ENCODE measurements at places on chromosomes 11 and 22.

DNA sequence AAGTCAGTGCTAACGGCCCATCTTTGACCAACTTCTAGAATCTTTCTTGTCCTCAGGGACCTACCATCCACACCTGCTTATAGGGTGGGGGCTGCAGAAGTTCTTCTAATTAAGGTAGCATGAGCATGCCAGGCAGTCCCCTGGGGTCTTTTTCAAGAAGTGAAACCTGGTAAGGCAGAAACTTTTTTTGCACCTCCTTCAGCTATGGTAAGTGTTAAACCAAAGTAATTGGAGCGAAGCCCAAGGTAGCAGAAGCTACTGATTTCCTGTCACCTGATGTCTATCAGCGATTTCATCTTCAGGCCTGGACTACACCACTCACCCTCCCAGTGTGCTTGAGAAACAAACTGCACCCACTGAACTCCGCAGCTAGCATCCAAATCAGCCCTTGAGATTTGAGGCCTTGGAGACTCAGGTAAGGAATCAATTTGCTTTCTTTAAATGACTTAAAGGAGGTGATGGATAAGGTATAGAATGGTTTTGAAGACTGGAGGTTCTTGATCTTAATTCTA, at the start of gene MS4A1:
MS4A1 (plus strand) TSS at position 317 of the 512 bp plus-strand sequence. CDS start 6,528 bp downstream, outside the sequence.
- no peak for DNase-seq

DNA sequence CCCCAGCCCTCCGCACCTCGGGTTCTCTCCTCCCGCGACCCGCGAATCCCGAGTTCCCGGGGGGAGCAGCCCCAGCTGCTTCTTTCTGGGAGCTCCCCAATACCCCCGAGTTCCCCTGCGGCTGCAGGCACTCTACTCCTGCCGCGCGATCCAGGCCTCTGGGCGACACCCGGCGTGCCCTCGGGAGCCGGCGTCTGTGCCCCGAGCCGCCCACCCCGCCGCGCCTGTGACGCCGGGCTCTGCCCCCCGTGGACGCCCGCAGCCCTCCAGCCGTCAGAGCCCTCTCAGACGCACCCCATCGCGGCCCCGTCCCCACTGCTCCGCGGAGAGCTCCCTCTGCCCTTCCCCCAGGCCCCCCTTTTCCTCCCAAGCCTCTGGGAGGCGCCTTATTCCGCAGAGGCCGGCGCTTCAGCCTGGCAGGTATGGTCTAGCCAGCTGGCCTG, 422 bp downstream of the GLB1L2 start:
- DNase-seq = no peak

- no peak for DNase-seq
Observed at GRCh38 chr11:27886857-27887256, 186.6 kb upstream of the BDNF start.

DNA sequence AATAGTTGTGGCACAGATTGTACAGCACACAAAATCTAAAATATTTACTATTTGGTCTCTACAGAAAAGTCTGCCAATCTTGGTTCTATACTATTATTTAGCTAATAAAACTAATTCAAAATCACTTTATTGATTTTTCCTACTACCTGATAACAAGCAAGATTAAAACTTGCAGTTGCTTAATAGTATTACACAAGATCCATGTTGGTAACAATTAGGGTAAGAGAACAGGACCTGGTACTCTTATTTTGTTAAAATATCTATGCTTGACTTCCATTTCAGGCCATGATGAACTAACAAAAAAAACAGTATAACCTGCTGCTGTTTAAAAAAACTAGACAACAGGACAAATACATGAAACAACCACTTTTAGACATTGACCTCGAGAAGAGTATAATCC, 52.4 kb downstream of the CWF19L2 start:
- no peak for DNase-seq

GRCh38 chr11:15849257-15849656, 507.1 kb downstream of the SOX6 start:
- no peak for DNase-seq

DNA sequence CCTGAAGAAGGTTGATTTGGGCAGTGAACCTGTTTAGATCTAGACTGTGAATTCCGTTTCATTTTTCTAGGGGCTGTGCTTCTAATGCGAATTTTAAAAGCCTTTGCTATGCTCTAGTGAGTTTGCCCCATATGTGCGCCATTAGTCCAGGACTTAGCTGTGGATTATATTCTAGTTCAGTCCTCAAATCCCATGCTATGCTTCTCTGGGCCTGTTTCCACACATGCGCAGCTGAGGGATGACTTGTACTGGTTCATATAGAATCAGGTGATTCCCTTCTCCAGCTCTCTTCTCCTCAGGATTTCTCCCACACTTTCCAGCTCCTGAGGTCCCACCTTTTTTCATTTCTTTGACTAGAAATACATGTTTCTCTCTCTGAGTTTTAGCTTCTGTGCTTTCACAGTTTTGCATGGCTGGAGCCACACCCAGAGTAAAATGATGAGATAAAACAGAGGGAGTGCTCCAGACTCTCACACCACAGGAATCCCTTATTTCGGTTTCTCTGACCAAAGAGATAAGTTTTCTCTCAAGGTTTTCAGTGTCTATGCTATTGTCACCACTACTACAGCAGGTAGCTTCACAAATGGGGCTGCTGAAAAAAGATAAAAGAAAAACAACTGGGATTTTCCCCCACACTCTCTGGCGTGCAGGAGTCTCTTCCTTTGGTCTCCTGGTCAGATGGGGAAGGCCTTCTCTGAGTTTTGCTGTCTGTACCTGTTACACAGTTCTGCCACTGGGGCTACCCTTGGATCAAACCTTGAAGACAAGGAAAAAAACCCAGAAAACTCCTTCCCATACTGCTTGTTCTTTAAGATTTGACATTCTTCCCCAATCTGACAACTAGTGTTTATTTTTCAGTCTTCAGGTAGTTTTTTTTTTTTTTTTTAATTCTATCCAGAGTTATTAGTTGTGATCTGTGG, 96.2 kb upstream of the TEAD1 start:
- no peak for DNase-seq

- no peak for DNase-seq
Observed at GRCh38 chr11:124075841-124076651, 34.9 kb upstream of the OR10G7 start.

GRCh38 chr11:123061403-123062157, at the start of gene HSPA8:
HSPA8 (minus strand) TSS chr11:123062136; CDS start chr11:123061324, 812 bp downstream.
- DNase-seq = no peak

- no peak for DNase-seq
Observed at GRCh38 chr22:38049812-38050619, 7.2 kb upstream of the PICK1 start.

- DNase-seq = no peak
Observed at GRCh38 chr11:60633645-60634044, 65.8 kb upstream of the MS4A8 start.

DNA sequence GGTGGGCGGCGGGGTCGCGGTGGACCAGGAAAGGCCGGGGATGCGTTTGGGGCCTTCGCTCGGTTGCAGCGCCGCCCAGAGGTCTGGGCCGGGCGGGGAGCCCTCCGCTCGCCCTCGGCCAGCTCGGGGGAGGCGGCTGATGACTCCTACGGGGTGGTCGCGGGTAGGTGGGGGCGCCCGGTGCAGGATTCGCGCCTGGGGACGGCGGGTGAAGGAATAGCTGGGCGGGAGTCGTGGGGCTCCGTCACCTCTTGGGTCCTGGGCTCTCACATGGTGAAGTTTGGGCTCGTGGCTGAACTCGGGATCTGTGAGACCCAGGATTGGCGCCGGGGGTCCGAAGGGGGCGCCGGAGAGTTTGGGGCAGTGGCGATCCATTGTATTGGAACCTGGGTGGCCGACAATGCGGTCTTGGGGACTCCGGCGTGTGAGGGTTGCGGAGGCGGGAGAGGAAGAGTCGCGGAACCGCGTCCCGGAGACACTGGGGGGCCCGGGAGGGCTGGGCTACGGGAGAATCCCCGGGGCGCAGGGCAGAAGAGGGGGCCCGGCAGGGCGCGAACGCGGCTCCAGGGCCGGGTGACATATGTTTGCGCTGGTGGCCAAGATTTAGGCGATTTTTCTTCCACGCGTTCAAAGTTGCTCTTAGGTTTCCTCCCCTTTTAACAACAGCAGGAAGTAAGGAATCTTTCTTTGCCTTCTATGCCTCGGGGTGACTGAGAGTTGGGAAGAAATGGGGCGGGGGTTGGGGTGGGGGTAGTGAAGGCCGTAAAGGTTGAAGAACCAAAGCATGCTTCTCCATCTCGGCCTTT, 935 bp downstream of the QSER1 start:
- DNase-seq = peak; percentile 90

- no peak for DNase-seq
Observed at GRCh38 chr11:36240173-36240572, 49.1 kb downstream of the COMMD9 start.

GRCh38 chr11:102966011-102966410, 10.5 kb upstream of the MMP13 start:
- no peak for DNase-seq

DNA sequence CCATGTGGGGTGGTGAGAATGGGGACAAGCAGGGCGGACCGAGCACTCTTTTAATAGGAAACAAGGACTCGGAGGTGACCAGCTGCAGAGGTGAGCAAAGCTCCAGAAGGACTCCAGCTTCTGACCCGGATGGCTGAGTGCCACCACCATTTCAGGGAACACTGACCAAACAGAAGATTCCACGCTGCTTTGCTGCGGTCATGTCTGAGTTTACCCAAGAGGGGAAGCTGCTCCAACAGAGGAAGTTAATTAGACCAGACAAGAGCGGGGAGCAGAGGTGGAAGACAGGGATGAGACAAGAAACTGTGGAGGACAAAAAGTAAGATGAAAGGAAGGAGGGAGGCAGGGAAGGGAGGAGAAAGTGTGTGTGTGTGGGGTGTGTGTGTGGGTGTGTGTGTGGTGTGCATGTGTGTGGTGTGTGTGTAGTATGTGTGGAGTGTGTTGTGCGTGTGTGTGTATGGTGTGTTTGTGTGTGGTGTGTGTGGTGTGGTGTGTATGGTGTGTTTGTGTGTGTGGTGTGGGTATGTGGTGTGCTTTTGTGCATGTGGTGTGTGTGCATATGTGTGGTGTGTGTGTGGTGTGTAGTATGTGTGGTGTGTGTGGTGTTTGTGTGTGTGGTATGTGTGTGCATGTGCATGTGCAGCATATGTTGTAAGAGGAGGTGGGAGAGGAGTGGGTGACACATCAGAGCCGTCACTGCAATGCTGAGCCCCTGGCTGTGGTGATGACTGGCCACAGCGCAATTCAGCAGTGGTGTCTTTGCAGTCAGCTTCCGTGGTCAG, 82.2 kb upstream of the AKIP1 start:
- peak; percentile 20 for DNase-seq

DNA sequence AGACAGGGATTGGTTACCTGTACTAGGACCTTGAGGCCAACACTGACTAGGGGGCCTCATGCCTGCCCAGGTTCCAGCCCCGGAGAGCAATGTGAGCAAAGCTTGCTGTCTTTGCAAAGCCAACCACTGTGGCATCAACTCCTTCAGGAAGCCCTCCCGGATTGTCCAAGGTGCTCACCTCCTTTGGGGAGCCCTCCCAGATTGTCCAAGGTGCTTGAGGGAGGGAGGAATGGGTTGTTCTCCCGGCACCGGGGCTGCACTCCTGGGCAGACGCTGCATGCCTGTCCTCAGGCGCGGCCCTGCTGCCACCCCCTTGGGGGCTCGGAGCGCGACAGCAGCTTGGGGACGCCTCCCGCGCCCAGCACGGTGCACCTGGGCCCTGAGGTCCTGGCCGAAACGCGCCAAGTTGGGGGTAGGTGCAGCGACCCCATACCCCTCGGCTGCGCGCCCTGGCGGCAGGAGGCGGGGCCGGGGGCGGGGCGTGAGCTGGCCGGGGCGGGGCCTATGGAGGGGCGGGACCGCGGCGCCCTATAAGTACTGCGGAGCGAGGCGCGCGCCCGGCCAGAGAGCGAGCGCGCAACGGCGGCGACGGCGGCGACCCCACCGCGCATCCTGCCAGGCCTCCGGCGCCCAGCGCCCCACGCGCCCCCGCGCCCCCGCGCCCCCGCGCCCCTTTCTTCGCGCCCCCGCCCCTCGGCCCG, at the start of gene CD81:
CD81 (plus strand) TSS at position 560 of the 701 bp plus-strand sequence. CDS start 240 bp downstream, outside the sequence.
- DNase-seq = peak; percentile 90
